ENCODE measurements at places on chromosomes 7 and 10. TPM values are rescaled to one million over a fixed set of nuclear protein-coding genes. Genes with fewer than 3 reads are reported as not detected.

GRCh38 chr10:88983206-88983605 is 7.4 kb upstream of the FAS start:
- no peaks in the 10 kb centered on the region for H3K27me3 ChIP-seq
- H3K27ac ChIP-seq = no peak overlapping the region
- H3K36me3 ChIP-seq = no peaks in the 10 kb centered on the region

Gene CISD1
- 102 TPM for total RNA-seq

DNA sequence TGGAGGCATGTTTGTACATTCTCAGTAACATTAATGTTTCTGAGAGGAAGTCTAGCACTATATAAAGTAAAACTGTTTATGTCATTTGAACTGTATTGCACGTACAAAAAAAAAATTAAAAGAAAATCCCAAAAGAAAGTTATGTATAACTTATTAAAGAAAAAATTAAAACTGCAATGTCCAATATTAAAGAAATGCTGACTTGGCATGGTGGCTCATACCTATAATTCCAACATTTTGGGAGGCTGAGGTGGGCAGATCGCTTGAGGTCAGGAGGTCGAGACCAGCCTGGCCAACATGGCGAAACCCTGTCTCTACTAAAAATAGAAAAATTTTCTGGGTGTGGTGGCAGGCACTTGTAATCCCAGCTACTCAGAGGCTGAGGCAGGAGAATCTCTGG is 178.7 kb upstream of the VIPR2 start:
- H3K4me1 ChIP-seq = no peaks in the 10 kb centered on the region
- no peak overlapping the region for H3K4me3 ChIP-seq
- H3K36me3 ChIP-seq = no peaks in the 10 kb centered on the region
- H3K27ac ChIP-seq = no peak overlapping the region

- H3K4me1 ChIP-seq = no peaks in the 10 kb centered on the region
- H3K27ac ChIP-seq = no peak overlapping the region
- DNase-seq = no peak
Measured at GRCh38 chr10:61731638-61732037, 68.9 kb downstream of the CABCOCO1 start.

DNA sequence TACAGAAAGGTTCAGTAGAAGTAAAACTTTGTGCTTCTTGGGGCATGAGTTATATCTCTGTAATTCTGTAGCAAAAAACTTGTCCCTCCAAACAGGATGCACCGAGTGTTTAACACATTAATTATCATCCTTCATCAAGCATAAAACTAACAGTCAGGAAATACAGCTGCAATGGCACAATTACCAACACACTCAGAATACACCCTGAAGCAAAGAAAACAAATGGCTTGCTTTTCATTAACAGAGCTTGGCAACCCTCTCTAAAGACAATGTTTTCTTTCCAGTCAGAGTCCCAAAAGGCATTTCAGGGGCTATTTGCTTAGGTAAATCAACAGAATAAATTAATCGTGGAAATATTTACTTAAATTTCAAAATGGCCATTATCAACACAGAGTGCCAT is 107.7 kb downstream of the ICA1 start:
- H3K27ac ChIP-seq = no peak overlapping the region
- DNase-seq = no peak
- peaks cover 8% of the 10 kb centered on the region for H3K4me1 ChIP-seq
- H3K4me3 ChIP-seq = no peak overlapping the region
- H3K27me3 ChIP-seq = no peaks in the 10 kb centered on the region
- no peaks in the 10 kb centered on the region for H3K36me3 ChIP-seq

DNA sequence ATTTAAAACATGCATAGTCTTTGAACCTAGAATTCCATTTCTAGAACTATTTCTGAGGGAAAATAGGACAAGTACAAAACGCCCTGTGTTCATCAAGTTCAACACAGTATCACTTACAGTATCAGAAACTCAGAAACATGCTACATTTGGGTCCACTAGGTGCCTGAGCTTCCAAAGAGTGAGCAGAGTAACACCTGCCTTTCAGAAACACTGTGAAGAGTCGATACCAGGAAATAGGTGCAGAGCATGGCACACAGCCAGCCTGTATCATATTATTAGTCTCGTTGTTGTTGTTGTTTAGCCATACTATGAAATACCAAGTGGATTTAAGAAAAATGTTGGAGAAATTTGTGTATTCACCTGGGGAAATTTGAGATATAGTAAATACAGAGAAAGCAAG is 392.1 kb upstream of the MGMT start:
- H3K4me1 ChIP-seq = no peaks in the 10 kb centered on the region
- no peak for DNase-seq
- H3K27ac ChIP-seq = no peak overlapping the region
- no peaks in the 10 kb centered on the region for H3K36me3 ChIP-seq

Measured in psoas muscle (tissue), 8 donors.